Stimulated activated CD4-positive, alpha-beta T cell treated with anti-CD3 and anti-CD28 coated beads, TNF-alpha, amount 100 ng/mL, for 1 hour (primary cell): ENCODE measurements at places on chromosomes 6 and 20.

- DNase-seq, result no peak
Observed at GRCh38 chr20:44212792-44213191, 2.2 kb upstream of the OSER1 start.

DNA sequence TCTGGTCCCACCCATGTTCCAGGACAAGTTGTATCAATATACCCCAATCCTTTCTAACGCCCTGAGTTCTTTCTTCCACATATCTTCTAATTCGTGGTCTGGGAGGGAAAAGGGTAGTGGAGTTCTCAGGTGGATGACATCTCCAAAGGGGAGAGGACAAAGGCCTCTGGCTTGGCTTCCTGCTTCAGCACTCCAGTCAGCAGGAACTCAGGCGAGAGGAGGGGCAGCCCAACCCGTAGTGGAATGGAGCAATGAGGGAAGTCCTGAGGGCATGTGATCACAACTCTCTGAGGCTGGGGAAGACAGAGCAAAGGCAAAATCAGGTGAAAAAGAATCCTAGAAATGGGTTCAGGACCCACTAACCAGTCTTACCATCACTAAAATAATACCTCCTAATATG is 9.6 kb upstream of the NRM start:
- DNase-seq, result no peak

- DNase-seq, result no peak
Observed at GRCh38 chr6:46605091-46605797, 47.4 kb downstream of the CYP39A1 start.

- no peak for DNase-seq
Observed at GRCh38 chr20:53210931-53211330, 238.8 kb downstream of the TSHZ2 start.

DNA sequence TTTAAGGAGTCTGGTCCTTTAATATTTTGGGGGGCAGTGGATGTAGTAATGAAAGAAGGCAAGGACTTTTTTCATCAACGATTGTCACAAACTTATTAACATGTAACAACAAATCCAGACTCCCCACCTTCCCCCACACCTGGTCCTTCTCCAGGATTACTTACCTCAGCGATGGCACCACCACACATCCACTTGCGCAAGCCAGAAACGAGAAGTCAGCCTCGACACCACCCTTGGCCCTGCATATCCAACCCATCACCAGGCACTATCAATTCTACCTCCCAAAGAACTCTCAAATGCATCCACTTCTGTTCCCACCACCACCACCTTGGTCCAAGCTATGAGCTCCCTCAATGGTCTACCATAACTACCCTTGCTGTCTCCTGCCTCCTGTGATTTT is 6.6 kb downstream of the EZR start:
- no peak for DNase-seq

DNA sequence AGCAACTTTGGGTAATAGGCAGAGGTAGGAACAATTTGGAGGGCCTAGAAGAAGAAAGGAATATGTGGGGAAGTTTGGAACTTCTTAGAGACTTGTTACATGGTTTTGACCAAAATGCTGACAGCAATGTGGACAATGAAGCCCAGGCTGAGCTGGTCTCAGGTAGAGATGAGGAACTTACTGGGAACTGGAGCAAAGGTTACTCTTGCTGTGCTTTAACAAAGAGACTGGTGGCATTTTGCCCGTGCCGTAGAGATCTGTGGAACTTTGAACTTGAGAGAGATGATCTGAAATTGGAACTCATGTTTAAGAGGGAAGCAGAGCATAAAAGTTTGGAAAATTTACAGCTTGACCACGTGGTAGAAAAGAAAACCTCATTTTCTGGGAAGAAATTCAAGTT is 28.3 kb upstream of the TMEM200A start:
- no peak for DNase-seq

GRCh38 chr6:90611543-90612312 is 24.9 kb upstream of the MAP3K7 start:
- no peak for DNase-seq

- DNase-seq, result no peak
Observed at GRCh38 chr6:100479179-100480035, 14.7 kb upstream of the SIM1 start.

DNA sequence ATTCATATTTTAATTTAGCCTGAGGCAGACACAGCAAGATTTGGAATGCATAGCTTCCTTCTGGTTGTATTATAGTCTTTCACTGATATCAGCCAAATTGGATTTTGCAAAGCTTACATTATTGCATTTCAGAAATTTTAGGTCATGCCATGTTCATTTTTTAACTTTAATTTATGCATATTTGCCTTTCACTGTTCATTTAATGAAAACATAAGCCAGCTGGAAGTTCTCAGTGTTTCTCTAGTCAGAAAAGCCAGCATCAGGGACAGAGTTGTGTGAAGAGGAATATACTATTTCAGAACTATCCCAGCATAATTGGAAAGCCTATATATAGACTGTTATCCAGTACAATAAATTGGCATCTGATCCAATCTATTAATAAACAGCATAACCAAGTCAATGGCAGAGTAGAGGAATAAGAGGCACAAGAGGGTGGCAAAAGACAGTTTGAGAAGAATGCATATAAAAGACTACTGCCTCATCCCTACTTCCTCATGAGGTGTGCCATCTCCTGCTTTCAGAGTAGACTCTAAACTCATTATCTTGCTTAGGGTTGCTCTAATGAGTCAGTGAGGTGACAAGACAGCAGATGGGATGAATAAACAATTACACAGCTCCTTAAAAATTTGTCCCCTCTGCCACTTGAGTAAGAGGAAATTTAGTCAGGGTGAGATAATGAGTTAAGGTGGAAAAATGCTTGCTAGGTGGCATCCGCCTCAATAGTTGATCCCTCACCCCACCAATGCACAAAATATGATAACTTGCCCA is 159.8 kb upstream of the HCRTR2 start:
- no peak for DNase-seq

GRCh38 chr6:167764713-167765479 is 61.8 kb upstream of the AFDN start:
- DNase-seq, result no peak

DNA sequence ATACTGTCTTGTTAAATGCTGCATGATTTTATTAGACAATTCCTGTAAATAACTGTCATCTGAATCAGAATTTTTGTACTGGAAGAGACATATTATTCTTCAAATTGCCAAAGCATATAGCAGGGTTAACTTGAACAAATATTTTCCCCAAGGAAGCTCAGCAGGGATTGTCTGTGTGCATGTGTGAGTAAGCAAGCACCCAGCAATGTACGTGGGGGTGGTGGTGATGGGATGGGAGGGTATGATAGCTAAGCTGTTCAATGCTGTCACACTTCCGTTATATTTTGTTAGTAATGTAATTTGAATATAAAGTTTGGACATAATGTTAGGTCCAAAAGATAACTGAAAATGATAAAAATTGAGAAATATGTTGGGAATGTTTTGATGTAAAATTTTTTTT is 118.1 kb downstream of the MYB start:
- DNase-seq, result no peak

- DNase-seq, result no peak
Observed at GRCh38 chr6:11083491-11083890, 10.1 kb upstream of the SMIM13 start.

- DNase-seq, result no peak
Observed at GRCh38 chr6:147161974-147162495, 42.2 kb upstream of the STXBP5 start.

DNA sequence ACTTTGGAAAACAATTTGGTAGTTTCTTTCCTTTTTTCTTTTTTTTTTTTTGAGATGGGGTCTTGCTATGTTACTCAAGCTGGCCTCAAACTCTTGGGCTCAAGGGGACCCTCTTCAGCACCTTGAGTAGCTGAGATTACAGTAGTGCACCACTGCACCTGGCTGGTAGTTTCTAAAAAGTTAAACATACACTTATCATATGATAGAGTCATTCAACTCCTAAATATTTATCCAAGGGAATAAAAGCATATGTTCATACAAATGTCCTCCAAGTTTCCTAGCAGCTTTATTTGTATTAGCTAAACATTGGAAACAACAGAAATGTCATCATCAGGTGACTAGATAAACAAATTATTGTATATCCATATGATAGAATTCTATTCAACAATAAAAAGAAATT is 213.9 kb downstream of the LRFN2 start:
- DNase-seq, result no peak

- no peak for DNase-seq
Observed at GRCh38 chr6:143878272-143878760, 14.0 kb downstream of the ZC2HC1B start.

DNA sequence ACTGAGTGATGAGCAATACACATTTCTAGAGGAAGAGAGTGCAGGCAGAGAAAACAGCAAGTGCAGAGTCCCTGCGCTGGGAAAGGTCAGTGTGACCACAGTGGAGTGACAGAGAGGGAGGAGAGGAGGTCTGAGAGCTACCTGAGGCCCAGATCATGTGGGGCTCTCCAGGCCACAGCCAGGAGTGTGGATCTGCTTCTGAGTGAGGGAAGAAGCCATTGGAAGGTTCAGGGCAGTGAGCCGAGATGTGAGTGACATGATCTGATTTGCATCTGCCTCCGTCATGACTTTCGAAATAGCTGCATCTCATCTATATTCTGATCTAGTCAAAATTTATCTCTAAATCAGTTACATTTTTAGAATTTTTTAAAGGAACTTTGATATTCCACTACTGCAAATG is 367.1 kb downstream of the PREX1 start:
- DNase-seq, result no peak

DNA sequence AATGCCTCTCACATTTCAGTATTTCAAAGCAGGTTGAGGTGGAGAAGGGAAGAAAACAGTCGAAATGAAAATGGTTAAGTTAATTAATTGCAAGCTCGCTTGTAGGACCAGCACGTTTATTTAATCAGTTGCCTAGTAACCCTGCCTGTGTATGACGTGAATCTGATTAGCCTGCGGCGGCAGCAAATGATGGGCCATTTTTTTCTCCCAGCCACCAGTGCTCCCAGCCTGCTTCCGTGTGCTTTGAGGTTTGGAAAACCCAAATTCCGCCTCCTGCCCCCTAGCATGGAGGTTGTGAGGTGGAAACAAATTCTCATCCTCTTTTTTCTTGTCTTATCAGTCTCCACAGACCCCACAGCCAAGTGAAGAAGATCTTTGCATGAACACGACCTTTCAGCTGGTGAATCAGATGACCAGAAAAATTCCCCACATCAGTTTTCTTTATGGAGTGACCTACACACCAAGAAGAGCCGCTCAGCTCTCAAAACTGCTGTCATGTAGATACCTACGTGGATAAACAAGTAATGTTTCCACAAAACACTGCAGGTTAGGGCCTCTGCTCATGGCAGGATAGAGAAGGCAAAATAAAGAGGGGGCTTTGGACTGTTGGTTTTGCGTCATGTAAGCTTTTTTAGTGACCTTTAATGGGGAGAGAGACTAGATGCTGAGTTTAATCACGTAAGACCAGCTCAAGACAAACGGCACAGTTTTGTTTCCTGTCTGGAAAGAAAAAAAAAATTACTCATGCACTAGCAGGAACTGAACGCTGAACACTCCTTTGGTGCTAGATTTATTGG is 572.9 kb upstream of the NOX3 start:
- DNase-seq, result no peak

DNA sequence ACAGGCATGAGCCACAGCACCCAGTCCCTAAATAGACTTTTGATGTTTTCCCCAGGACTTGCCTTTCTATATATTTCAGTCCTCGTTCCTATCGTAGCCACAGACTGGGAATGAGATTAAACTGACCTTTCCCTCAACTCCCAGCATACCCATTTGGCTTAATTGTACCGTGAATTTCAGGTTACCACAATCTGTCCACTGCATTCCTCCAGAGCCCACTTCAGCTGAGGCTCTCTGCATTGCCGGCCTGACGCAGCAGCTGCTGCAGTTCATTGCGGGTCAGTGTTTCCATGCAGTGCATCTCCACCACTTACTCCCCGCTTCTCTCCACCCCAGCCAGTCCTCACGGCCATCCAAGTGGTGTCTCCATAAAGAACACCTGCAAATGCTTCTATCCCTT is 103.1 kb upstream of the RIN2 start:
- DNase-seq, result no peak

- no peak for DNase-seq
Observed at GRCh38 chr6:28446818-28447511, 3.7 kb upstream of the ZSCAN23 start.

DNA sequence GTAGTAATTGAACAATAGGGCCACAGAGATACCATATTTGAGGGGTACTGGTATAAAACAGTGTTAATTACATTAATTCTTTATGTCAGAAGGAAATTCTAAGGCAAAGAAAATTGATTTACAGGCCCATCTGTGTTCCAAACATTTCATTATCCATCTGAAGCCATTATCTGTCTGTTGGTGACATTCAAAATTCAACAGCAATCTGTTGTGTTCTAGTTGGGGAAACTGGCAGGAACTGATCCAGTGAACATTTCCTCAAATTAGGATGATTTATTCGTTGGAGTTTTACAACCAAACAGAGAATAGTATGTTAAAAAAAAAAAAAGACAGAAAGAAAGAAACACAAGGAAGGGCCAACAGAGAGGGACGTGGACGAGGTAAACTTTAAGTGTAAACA is 30.1 kb downstream of the HEBP2 start:
- no peak for DNase-seq

DNA sequence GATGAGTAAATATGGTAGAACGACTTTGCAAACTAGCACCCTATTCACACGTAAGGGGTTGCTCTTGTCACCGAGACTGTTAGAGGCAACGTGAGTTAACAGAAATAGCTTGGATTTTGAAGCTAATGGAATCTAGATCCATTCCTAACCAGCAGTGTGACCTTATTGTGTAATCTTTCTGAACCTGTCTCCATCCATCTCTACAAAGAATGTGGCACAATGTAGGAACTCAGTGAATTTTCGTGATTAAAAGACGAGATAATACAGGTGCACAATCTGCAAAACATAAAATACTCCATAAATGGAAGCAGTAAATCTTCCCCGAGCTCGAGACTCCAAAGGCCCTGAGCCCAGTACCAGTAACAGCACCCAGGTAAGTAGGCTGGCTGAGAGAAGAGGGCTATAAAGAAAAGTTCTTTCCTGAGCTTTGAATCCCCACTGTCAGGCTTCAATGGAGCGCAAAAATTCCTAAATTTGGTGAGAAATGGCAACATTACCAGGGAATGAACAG is 801 bp upstream of the KIFC1 start:
- DNase-seq, result no peak

- peak; percentile 72 for DNase-seq
Observed at GRCh38 chr20:41339957-41340326, 679 bp upstream of the LPIN3 start.

GRCh38 chr6:5314191-5314865 is 53.0 kb downstream of the FARS2 start:
- DNase-seq, result no peak
